ENCODE measurements at places on chromosomes 1 and 21.

GRCh38 chr1:109454497-109455133 is 11.7 kb upstream of the SYPL2 start:
- no peak for DNase-seq

GRCh38 chr21:27614231-27614630 is 647.3 kb upstream of the ADAMTS5 start:
- no peak for DNase-seq

GRCh38 chr1:153963850-153964331 is 554 bp upstream of the SLC39A1 start:
- peak; percentile 82 for DNase-seq

- no peak for DNase-seq
These were observed 396.7 kb downstream of the TGFB2 start for GRCh38 chr1:218741852-218742251.

GRCh38 chr1:7608628-7609305 is 162.3 kb upstream of the VAMP3 start:
- peak; percentile 12 for DNase-seq

DNA sequence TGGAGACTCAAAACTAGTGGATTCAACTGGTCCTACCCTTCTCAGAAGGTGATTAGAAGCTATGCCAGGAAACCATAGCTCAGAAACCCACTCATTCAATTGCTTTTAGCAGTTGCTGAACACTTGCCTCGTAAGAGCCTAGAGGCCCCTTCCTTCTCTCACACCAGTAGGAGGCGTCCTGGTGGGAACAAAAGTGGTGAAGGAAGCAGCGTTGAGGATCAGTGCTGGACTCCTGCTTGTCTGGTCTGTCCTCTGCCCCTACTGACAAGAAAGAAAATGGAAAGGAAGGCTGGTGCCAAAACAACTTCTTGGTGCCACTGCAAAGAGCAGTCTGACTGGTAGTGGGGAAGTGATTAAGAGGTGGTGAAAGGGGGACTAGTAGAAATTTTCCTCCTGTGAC is 269.7 kb downstream of the LMO4 start:
- DNase-seq, result no peak

DNA sequence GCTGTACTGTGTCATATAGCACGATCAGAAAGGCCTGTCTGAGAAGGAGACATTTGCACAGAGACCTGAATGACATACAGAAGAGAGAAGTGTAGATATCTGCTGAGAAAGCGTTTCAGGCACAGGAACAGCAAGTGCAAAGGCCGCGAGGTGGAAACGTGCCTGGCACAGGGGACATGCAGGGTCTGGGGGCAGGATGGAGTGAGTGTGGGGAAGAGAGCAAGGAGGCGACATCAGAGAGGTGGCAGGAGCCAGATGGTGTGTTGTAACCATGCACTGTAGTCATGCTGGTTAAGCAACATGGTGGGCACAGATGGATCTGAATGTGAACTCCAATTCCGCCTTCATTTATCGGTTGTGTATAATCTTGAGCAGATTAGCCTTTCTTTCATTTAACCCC is 13.0 kb downstream of the KRTCAP2 start:
- no peak for DNase-seq

DNA sequence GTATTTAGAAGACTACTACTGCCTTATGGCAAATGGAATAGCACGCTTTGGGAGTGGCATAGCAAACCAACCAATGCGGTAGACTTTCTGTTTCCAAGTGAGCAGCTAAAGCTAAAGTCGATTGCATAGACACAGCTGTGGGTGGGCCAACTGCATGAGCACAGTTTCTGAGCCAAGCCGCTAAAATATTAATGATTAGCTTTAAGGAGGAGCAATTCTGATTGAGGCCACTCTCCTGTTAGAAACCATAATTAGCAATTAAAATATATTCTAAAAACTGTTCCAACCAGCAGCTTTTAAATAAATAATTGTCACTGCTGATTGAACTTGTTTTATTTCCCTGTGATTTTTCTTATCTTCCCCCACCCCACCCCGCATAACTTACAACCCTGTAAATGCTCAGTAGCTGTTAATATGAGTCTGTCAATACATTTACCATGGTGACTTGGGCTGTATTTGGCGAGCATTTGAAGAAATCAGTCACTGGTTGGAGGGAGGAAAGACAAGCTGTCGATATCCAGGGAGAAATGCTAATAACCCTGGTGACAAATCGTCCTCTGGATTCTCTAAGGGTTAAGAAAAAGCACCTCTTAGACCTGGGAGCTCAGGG is 32.2 kb downstream of the RNF220 start:
- peak; percentile 35 for DNase-seq

DNA sequence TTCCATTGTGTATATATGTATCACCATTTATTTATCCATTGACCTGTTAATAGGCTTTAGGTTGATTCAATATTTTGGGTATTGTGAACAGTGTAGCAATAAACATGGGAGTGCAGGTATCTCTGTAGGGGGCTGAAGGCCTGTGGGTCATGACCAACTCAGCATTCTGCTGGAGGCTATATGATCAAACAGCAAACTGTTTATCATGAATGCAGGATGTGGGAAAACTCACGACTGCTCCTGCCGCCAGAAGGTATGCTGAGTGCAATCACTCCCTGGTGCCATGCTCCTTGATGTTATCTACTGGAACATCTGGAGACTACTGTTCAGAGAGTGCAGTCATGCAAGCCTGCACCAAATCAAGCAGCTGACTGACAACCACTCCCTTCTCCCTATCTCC is 275.2 kb downstream of the COL11A1 start:
- no peak for DNase-seq

- peak; percentile 49 for DNase-seq
These were observed 355.5 kb downstream of the LMO4 start for GRCh38 chr1:87684194-87684593.

- DNase-seq, result no peak
These were observed 29.2 kb downstream of the EYA3 start for GRCh38 chr1:28058971-28059878.

GRCh38 chr1:1926886-1927660 is 8.0 kb upstream of the TMEM52 start:
- no peak for DNase-seq

DNA sequence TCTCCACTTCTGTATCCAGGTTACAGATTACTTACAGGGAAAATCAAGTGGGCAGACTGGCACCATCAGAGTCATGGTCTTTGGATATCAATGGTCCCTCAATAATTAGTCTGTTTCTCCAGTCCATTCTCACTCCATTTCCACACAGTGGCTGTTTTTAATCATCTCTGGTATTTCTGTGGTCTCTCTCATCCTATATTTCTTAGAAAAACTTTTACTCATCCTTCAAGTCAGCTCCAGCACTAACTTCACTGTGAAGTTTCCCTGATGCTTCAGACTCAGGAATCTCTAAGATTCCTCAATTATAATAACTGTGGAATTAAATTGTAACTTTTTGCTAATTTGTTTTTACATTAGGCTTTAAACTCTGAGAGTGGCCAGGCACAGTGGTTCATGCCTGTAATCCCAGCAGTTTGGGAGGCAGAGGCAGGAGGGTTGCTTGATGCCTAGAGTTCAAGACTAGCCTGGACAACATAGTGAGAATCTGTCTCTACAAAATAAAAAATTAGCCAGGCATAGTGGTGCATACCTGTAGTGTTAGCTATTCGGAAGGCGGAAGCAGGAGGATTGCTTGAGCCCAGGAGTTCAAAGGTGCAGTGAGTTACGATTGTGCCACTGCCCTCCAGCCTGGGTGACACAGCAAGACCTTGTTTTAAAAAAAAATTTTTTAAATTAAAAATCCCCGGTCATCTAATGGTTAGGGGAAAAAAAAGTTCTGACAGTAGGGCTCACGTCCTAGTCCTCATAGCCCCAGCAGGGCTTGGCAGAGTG is 10.6 kb downstream of the CD160 start:
- no peak for DNase-seq

GRCh38 chr1:235090406-235091069 is 38.1 kb downstream of the TOMM20 start:
- peak; percentile 69 for DNase-seq

DNA sequence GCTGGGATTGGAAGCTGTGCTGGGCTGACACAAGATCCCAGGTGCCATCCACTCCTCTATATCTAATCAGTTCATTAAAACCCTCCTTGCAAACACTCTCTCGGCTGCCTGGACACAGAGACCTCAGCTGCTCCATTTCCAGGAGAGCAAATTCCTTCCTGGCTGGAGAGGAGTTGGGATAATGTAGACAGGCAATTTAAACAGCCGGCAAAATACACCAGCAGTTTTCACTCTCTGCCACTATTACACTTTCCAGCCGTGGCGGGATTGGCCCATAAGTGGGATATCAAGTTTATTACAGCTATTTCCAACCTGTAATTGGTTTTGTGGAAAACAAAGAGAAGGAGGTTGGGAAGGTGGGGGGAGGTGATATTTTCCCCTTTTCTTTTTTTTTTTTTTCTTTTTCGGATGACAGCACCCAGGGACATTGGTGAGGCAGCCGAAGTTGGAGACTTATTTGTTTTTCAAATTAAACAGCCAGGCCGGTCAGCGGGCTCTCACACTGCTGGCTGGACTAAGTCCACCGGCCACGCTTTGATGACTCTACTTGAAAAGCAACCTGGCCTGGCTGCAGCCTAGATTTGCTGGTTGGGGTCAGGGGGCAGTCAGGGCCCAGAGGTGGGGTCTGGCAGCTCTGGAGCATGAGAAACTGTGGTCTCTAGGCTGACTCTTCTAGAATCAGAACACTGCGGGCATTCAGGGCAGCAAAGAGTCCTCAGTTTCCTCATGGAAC is 177.4 kb downstream of the IGSF21 start:
- DNase-seq, result no peak

DNA sequence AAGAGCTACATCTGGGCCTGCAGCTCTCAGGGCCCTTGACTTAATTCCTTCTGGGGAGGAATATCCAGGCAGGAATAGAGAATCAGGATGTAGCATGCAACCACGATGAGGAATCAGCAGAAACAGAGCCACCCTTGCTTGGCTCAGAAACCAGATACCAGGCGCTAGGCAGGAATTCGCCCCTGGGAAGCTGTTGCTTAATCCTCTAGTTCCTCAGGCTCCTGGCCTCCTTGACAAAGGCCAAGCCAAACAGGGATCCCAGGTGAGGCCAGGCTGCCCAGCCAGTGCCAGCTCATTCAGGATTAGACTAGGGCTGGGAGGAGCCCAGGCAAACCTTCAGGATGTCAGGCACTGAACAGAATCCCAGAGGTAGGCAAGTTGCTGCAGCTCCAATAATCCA is 48.2 kb upstream of the IRF2BP2 start:
- DNase-seq, result peak; percentile 91

DNA sequence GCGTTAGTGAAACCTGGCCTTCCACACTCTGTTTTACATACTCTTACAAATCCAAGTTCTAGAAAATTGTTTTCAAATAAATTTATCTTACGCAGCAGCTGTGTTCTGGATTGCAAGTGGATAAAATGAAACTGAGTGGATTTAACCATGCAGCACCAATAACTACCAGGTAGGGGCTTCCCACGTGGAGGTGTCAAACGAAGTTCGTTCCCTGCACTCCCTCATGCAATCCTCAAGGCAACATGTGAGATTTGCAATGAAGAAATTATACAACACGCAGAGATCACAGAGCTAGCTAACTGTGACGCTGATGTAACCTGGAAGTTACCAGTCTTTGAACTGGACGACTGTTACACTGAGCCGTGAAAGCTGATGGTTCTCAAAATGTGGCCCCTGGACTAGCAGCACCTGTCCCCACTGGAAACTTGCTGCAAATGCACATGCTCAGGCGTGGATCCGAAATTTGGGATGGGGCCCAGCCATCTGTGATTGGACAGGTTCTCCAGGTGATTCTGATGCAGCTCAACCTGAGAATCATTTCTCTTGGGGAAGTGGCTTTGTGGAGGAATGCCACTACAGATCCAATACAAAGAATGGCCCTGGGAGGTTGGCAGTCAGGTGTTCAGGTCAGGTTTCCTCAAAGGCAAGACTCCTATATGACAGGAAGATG is 36.3 kb downstream of the RSPH1 start:
- DNase-seq, result no peak

DNA sequence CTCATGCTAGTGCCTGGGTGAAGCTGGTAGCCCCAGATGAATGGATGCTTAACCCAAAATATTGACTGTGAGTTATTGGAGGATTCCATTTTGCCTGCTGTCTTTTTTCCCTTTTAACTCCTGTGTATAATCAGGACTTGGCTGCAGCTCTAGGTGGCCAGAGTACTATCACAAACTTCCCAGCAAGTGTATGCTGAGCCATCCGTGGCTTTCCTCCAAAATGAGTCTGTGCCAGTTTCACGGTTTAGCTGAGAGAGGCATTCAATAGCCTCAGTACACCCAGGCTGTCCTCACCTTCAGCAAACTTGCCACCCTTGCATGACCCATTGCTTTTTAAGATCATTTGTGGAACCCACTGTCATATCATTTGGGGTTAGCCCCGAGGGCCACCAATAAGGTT is 5.3 kb upstream of the DPT start:
- DNase-seq, result no peak

DNA sequence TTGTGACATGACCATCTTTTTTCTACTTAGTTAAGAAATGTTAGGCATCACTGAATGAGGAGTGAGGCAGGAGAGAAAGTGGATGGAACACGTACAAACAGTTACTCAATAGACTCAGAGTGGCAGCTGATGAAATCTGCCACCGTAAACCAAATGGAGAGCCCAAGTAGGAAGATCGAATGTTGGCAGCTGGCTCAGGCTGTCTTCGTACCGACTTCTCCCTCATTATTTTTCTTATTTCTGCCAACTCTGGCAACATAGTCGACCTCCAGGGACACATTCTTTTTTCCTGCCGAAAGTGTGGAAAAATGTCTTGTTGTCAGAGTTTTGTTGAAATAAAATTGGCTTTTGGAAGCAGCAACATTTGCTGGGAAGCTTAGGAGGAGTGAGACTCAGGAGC is 143.3 kb downstream of the GREM2 start:
- DNase-seq, result no peak

GRCh38 chr1:230077011-230077410 is 10.0 kb downstream of the GALNT2 start:
- no peak for DNase-seq

DNA sequence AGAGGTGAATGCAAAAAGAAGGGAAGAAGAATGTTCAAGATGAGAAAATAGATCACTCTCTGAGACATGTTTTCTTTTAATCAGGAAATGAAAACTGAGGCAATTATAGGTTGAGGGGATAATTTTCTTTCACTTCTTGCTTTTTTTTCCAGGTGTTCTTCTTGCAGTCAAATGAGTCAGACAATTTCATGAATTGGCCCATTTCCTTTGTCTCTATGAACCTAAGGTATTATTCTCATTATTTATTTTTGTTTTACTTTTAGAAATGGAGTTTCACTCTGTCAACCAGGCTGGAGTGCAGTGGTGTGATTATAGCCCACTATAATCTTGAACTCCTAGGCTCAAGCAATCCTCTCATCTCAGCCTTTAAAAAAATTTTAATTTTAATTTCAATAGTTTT is 3.5 kb upstream of the VASH2 start:
- no peak for DNase-seq

GRCh38 chr1:61864489-61864888 is 122.2 kb downstream of the PATJ start:
- DNase-seq, result no peak

- no peak for DNase-seq
These were observed 82.6 kb upstream of the GPR52 start for GRCh38 chr1:174364996-174365736.

DNA sequence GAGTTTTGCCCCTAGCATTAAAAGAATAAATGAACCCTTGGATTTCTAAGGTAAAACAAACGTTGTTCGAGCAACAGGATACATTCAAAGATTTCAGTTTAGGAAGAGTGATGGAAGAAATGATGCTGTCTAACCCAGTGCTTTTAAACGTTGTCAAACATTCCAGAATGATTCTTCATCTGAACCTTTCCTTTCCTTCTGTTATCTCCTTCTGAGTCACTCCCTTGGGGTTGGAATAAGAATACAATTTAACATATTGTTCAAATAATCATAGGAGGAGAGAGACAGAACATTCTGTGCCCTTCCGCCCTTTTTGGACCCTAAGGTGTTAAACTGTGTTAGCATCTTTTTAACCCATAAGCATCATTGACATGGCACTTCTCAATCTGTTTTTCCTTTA is 61.1 kb upstream of the RCOR3 start:
- peak; percentile 34 for DNase-seq

All from kidney tubule cell (primary cell).